Memory B cell (primary cell): ENCODE measurements at places on chromosomes 1 and 21.

GRCh38 chr1:61081686-61082310 is 563 bp upstream of the NFIA start:
- H3K27me3 ChIP-seq, result peaks cover 19% of the 10 kb centered on the region
- no peaks in the 10 kb centered on the region for H3K36me3 ChIP-seq
- no peak overlapping the region for H3K27ac ChIP-seq
- peak overlapping the region; percentile 64 for H3K4me3 ChIP-seq
- H3K4me1 ChIP-seq, result peaks cover 12% of the 10 kb centered on the region

- peaks cover 3% of the 10 kb centered on the region for H3K27me3 ChIP-seq
- no peak overlapping the region for H3K27ac ChIP-seq
- no peaks in the 10 kb centered on the region for H3K4me1 ChIP-seq
- DNase-seq, result no peak
- no peaks in the 10 kb centered on the region for H3K36me3 ChIP-seq
These were observed 173.8 kb downstream of the RASAL2 start for GRCh38 chr1:178267646-178268094.

DNA sequence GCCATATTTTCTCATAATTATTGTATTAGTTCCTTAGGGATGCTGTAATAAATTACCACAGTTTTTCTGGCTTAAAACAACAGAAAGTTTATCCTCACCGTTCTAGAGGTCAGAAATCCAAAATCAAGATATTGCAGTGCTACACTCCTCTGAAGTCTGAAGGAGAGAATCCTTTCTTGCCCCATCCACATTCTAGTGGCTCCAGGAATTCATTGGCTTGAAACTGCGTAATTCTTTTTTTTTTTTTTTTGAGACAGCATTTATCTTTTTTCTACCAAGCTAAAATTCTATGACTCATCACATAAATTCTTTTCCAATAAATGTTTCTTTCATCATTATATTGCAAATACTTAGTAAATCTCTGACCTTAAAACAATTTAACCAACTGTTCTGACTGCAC is 451.0 kb upstream of the RGS18 start:
- no peak for DNase-seq
- no peaks in the 10 kb centered on the region for H3K36me3 ChIP-seq
- H3K27ac ChIP-seq, result no peak overlapping the region
- H3K27me3 ChIP-seq, result no peaks in the 10 kb centered on the region
- no peak overlapping the region for H3K4me3 ChIP-seq

DNA sequence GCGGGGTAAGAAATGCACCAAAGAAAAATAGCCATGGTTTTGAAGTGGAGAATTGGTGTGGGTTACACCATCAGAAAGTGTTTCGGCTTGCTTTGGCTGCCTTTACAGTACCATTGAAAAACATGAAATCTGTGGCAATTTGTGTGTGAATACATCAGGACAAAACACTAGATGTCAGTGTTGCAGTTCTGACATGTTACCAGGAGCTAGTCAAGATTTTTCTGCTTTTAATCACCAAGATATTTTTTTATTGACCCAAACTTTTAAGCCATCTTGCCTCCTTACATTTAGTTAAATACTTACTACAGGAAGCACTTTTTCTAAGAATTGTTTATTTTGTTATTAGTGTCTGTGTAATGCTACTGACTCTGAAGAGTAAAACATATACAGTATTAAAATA is 14.3 kb downstream of the RRP15 start:
- H3K27ac ChIP-seq, result no peak overlapping the region
- peaks cover 6% of the 10 kb centered on the region for H3K4me1 ChIP-seq
- no peak for DNase-seq
- H3K27me3 ChIP-seq, result no peaks in the 10 kb centered on the region
- H3K4me3 ChIP-seq, result no peak overlapping the region

DNA sequence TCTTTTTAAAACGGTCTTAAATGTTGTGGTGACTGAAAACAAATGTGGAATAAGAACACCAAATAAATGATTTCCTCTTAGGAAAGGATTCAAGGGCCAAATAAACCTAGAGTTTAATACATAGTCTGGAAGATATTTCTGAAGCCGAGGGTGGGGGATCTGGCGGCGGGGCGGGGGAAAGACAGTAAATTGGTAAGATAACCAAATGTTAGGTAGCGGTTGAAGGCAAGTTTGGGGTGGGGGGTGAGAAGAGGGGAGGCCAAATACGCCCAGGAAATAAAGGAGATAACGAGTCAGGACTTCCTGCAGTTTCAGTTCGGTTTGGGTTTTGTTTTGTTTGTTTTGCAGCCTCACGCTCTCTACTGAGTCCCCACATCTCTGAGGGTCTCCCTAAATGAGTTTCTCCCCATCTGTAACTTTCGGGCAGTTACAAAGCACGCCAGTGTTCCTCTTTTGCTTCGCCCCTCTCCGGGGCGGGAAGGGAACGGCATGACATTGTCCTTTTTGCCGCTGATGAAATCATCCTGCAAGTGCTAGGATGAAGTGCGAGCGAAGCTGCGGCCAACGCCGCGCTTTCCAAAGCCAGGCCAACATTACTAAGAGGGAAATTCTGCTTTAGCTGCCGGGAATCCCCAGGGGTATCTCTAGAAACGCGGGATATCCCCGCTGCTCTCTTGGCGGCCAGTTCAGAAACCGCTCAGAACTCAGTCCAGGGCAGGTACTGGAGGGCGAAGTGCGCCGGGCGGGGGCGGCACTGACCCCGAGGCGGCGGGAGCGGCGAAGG is 844 bp downstream of the NIBAN1 start:
- peak overlapping the region; percentile 91 for H3K4me3 ChIP-seq
- peaks cover 16% of the 10 kb centered on the region for H3K4me1 ChIP-seq
- H3K27me3 ChIP-seq, result peaks cover 6% of the 10 kb centered on the region
- H3K36me3 ChIP-seq, result no peaks in the 10 kb centered on the region
- DNase-seq, result peak; percentile 10

DNA sequence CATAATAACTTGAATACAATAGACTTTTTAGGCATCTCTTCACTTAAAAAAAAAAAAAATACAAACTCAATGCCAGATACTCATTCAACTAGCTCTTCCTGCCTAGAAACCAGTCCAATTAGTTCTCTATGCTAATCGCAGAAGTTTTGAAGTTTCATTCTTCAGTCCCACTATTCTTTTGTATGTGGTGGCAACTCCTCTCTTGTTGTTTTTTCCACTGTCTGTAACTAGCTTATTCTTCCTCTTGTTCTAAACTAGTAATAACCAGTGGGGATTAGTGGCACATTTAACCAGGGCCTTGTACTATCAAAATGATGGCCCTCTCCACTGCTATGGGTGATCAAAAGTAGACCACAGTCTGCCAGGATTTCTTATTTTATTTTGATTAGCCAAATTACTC is 52.5 kb downstream of the SELENOF start:
- H3K36me3 ChIP-seq, result peaks cover 5% of the 10 kb centered on the region

- no peaks in the 10 kb centered on the region for H3K36me3 ChIP-seq
- H3K4me3 ChIP-seq, result no peak overlapping the region
- no peak for DNase-seq
- peaks cover 24% of the 10 kb centered on the region for H3K27me3 ChIP-seq
These were observed 31.9 kb upstream of the POFUT2 start for GRCh38 chr21:45319461-45320211.
